ENCODE measurements at places on chromosomes 12 and 14. TPM values are rescaled to one million over a fixed set of nuclear protein-coding genes. Genes with fewer than 3 reads are reported as not detected.
A peak's percentile ranks its signal among the peaks of the same experiment; 100 is the strongest.

DNA sequence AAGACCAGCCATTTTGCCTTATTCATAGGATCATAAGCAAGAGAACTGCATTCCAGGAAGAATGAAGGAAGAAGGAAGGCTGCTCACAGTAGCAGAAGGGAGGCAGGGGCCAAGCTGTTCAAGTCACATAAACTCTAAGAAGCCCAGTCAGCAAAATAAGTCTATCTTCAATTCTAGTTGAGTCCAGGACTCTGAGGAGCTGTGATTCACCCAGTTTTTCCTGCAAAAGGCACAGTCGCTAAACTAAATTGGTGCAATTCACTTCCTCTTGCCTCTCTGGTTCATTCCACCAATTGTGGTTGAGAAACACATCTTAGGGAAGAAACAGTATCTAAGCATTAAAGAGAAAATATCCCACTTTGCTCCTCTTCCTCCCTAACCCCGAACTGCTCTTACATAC lies 9.8 kb downstream of the ZNF641 start:
- DNase-seq = no peak

MAP1LC3B2 gene
- total RNA-seq = 1.8 TPM

IGF1 gene
- total RNA-seq = not detected

FAIM2 gene
- not detected for total RNA-seq

DNA sequence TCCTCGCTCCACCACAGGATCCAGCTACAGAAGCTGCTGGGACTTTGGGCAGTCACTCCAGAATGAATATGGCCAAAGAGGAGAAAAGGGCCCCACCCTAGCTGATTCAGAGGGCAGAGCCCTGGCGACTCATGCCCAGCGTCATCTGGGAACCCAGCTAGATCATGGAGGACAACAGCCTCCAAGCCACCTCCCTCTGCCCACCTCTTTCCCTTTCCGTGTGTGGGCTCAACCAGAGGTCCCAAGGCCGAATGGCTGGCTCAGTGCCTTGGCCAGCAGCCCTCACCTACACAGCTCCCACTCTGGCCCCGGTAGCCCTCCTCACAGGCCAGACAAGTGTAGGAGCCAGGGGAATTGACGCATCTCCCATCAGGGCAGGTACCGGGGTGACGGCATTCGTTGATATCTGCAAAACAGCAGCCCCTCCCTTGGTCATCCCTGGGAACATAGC lies 17.4 kb downstream of the ISCA2 start:
- peak; percentile 53 for DNase-seq

DNA sequence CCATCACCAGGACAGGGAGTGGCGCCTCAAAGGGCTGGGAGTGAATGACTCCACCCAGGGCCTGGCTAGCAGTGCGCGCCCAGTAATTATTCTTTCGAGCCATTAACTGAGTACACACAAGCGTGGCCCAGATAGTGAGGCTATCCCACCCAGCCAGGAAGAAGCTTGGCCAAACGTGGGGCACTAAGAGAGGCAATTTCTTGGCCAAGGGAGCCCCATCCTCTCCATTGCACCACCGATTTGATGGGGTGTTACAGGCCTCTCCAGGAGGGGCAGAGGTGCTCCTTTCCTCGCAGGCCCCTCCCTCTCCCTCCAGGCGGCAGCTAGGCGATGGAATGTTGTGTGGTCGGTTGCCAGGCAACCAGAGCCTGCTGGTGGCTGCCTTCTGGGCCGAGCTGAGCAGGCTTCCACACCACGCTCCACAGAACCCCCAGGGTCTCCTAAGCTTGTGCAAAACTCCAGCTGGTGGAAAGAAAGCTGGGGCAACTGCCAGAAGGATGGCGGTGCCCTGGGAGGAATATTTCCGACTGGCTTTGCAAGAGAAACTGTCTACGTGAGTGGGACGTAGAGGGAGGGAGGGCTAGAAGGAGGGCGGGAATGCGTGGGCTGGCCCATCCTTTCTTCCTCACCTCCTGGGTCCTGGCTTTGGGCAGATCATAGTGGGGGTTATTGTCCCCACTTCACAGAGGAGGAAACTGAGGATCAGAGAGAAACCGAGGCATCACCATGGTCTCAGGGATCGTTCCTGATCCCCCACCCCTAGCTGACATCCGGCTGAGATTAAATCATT lies at the start of gene CFAP73:
CFAP73 (plus strand) TSS at position 364 of the 790 bp plus-strand sequence; CDS start at position 498, 134 bp downstream.
- DNase-seq = peak; percentile 85

- DNase-seq = no peak
Observed at GRCh38 chr14:74756326-74756725, 6.8 kb upstream of the YLPM1 start.

TOMM20L gene
- not detected for total RNA-seq

DNA sequence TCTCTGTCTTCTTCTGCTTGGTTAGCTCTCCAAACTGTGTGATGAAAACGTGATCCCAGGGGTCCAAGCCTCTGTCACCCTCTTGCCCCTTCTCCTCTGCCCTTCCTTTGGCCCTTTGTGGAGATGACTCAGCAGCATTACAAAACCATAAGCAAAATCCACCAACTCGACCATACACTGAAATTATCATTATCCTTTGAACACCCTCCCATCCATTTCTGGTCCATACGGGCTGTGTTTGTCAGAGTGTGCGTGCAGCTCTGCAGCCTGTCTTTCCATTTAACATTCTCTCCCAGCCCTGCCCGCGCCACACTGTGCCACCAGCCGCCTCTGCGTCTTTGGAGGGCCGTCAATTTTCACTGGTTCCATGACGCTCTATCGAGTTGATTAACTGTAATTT lies 69.2 kb downstream of the SLC25A47 start:
- no peak for DNase-seq
